PC-9 (cell line): ENCODE measurements at places on chromosomes 12 and 14. TPM values are rescaled to one million over a fixed set of nuclear protein-coding genes. Genes with fewer than 3 reads are reported as not detected.
A peak's percentile ranks its signal among the peaks of the same experiment; 100 is the strongest.

The JPH4 gene
- not detected in 2 replicates for total RNA-seq

The TPPP2 gene
- not detected in 2 replicates for total RNA-seq

The SMOC1 gene
- total RNA-seq = not detected in 2 replicates

The LALBA gene
- total RNA-seq = not detected in 2 replicates

The OS9 gene
- total RNA-seq = 96.7 and 108 TPM in 2 replicates

The RNASE1 gene
- 32.2 and 47.4 TPM in 2 replicates for total RNA-seq

The GPRC5A gene
- total RNA-seq = 468 and 642 TPM in 2 replicates

- H3K4me3 ChIP-seq = no peak overlapping the region
- no peaks in the 10 kb centered on the region for H3K4me1 ChIP-seq
- no peak overlapping the region for H3K27ac ChIP-seq
- no peaks in the 10 kb centered on the region for H3K27me3 ChIP-seq
- no peak for DNase-seq
- no peaks in the 10 kb centered on the region for H3K36me3 ChIP-seq
These were observed 26.2 kb downstream of the PRKAB1 start for GRCh38 chr12:119694111-119694510.

GRCh38 chr12:127052511-127053232 lies 1214.3 kb upstream of the TMEM132C start:
- no peaks in the 10 kb centered on the region for H3K36me3 ChIP-seq
- peak; percentile 85 for DNase-seq
- H3K27me3 ChIP-seq = no peaks in the 10 kb centered on the region
- H3K4me1 ChIP-seq = peaks cover 37% of the 10 kb centered on the region
- peak overlapping the region; percentile 21 for H3K4me3 ChIP-seq
- peak overlapping the region; percentile 81 for H3K27ac ChIP-seq

DNA sequence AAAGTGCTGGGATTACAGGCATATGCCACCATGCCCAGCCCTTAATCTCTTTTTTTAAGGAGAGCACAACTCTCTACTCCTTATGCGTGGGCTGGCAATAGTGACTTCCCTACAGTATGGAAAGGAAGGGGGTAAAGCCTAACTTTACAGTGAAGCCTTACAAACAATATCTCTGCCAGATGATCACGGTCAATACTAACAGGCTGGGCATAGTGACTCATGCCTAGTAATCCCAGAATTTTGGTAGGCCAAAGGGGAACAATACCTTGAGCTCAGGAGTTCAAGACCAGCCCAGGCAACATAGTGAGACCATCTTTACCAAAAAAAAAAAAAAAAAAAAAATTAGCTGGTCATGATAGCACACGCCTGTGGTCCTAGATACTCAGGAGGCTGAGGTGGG lies 5.6 kb downstream of the PYM1 start:
- H3K27me3 ChIP-seq = no peaks in the 10 kb centered on the region
- no peak overlapping the region for H3K4me3 ChIP-seq
- DNase-seq = no peak
- H3K27ac ChIP-seq = no peak overlapping the region

DNA sequence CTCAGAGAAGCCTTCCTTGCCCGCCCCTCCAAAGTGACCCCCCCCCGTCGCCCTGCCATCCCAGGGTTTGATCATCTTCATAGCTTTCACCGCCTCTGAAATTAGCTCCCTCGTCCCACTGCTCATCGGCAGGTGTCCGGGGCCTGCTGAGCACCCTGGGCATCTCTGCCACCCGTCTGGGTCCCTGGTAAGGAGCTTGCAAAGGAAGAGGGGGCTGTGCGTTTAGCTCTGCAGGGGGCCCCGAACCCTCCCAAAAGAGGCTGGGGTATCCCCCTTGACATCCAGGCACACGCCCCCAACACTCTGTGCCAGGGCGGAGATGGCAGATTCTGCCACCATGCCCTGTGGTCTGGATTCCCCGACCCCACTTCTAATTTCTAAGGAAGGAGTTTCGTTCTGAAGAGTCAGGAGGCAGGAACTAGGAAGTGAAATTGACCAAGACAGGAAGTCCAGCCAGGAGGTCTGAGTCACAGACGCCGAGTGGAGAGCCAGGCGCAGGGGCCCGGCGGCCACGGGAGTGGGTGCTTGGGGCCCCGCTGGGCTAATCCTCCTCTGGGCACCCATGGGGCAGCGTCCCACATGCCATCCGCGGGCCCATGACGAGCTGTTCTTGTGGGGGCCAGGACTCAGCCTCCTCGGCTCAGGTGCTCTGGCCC lies 95.7 kb downstream of the RFLNA start:
- H3K4me3 ChIP-seq = peak overlapping the region; percentile 34; the same call in 1 of the 2 replicates
- H3K27me3 ChIP-seq = no peaks in the 10 kb centered on the region
- peaks cover 62% of the 10 kb centered on the region for H3K4me1 ChIP-seq
- DNase-seq = peak; percentile 84

DNA sequence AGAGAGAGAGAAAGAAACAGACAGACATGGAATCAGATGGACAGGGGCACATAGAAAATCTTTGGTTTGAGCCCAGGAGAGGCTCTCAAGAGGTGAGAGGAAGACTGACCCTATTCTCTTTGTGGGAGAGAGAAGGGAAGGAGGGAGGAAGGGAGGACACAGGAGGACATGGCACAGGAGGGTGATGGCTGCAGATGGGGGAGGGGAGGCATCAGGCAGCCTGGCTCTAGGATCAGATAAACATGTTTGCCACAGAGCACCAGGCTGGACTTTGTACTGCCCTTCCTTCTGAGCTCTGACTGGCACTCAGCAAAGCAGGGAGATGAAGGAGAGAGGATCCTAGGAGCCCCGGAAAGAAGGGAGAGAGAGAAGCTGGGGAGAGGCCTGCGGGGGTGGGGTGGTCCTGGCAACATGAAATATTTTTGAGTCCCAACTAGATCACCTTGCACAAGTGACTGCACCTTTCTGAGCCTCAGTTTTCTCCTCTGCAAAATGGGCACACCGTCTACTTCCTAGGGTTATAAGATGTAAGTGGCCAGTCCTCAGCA lies 6.1 kb downstream of the HNF1A start:
- H3K4me3 ChIP-seq = no peak overlapping the region
- no peak for DNase-seq
- no peaks in the 10 kb centered on the region for H3K4me1 ChIP-seq
- H3K27me3 ChIP-seq = peaks cover 3% of the 10 kb centered on the region; the same call in 1 of the 2 replicates

DNA sequence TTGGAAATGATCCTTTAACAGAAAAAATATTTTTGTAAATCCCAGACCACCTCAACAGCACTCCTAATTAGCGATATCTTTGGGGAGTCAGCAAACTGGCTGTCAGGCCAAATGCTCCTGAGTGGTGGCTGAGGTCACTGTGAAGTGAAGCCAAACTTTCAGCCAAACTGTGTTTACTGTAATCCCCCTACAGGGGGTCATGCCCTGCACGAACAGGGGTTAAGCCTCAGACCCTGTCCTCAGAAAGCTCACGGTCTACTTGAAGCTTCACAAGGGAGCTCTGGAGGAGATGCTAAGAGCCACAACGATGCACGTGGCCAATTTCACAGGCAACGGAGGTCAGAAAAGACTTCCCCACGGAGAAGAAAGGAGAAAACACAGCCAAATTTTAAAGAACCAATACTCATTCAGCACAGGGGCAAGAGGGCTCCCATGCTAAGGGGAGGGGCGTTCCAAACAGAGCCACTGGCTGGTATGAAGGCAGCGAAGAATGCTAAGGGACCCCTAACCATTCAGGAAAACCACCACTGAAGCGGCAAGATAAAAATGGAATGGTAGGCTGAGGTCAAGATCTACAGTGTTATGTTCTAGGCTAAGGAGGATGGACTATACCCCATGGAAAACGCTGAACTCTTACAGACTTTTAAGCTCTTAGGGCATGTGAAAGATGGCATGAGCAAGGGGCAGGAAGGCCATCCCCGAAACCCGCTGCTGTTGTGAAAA lies 105.4 kb downstream of the ITPR2 start:
- H3K27me3 ChIP-seq = no peaks in the 10 kb centered on the region
- no peak for DNase-seq
- H3K36me3 ChIP-seq = no peaks in the 10 kb centered on the region
- no peaks in the 10 kb centered on the region; the same call in 1 of the 2 replicates for H3K4me1 ChIP-seq
- no peak overlapping the region for H3K4me3 ChIP-seq

DNA sequence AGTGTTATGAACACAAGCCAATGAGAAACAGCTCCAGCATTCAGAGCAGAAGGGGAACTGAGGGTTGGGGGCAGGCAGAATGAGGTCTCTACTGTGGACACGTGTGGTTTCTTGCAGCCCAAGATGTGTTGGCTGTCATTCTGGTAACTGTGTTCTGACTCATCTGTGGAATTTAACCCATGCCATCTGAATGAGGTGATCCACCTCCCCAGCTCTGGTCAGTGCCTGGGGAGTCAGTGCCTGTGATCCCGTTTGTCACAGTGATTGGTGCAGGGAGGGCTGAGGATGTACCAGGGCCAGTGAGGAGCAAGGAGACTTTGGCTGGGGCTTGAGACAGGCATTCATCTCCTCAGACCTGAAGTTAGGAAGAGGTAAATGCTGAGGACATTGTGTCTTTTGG lies 216.8 kb downstream of the MSRB3 start:
- H3K27ac ChIP-seq = no peak overlapping the region
- no peaks in the 10 kb centered on the region for H3K36me3 ChIP-seq
- H3K4me1 ChIP-seq = no peaks in the 10 kb centered on the region
- H3K4me3 ChIP-seq = no peak overlapping the region
- H3K27me3 ChIP-seq = no peaks in the 10 kb centered on the region

GRCh38 chr12:55707841-55708694 lies at the start of gene ITGA7:
TSS of gene ITGA7 (minus strand) at chr12:55707904. CDS start at chr12:55707682, 222 bp downstream.
- peak within 1 kb of the TSS; percentile 18; the same call in 1 of the 2 replicates for H3K4me3 ChIP-seq
- H3K36me3 ChIP-seq = no peaks in the 10 kb centered on the region
- no peak within 1 kb of the TSS for H3K27ac ChIP-seq
- no peak for DNase-seq
- no peaks in the 10 kb centered on the region for H3K4me1 ChIP-seq

GRCh38 chr14:58639842-58640484 lies 2.2 kb downstream of the DACT1 start:
- no peaks in the 10 kb centered on the region for H3K4me1 ChIP-seq
- no peaks in the 10 kb centered on the region for H3K36me3 ChIP-seq
- no peak overlapping the region for H3K4me3 ChIP-seq
- H3K27me3 ChIP-seq = peaks cover 48% of the 10 kb centered on the region
- DNase-seq = no peak
- no peak overlapping the region for H3K27ac ChIP-seq

GRCh38 chr12:8556531-8557097 lies 15.9 kb upstream of the CLEC4E start:
- no peak for DNase-seq
- no peaks in the 10 kb centered on the region; the same call in 1 of the 2 replicates for H3K27me3 ChIP-seq
- no peak overlapping the region for H3K27ac ChIP-seq
- H3K4me3 ChIP-seq = no peak overlapping the region
- no peaks in the 10 kb centered on the region for H3K36me3 ChIP-seq
- no peaks in the 10 kb centered on the region for H3K4me1 ChIP-seq

- no peak overlapping the region for H3K4me3 ChIP-seq
- no peak overlapping the region for H3K27ac ChIP-seq
- H3K36me3 ChIP-seq = no peaks in the 10 kb centered on the region
These were observed 56.7 kb downstream of the KIAA0586 start for GRCh38 chr14:58484176-58484575.

- peaks cover 35% of the 10 kb centered on the region for H3K27me3 ChIP-seq
- H3K4me3 ChIP-seq = no peak overlapping the region
- no peaks in the 10 kb centered on the region for H3K4me1 ChIP-seq
These were observed 708.0 kb downstream of the MED13L start for GRCh38 chr12:115569345-115570068.

DNA sequence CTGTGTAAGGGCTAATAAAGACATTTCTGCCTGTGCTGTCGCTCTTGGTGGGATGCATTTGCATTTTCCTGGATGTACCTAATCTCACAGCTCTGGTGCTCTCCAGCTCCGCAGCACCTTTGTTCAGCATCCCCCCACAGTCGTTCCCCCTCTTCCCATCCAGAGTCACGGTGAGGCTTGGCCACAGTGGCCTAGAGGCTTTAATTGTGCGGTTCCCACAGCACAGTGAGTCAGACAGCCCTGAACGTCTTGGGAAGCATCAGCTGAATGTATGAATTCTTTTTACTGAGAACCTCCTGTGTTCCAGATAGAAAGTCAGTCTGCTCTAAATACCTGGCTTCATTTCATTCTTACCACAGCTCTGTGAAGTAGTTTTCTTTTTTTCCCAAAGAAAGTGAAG lies 28.7 kb downstream of the MLXIP start:
- peak overlapping the region; percentile 16; the same call in 1 of the 2 replicates for H3K27ac ChIP-seq
- H3K36me3 ChIP-seq = no peaks in the 10 kb centered on the region
- no peak for DNase-seq
- H3K27me3 ChIP-seq = no peaks in the 10 kb centered on the region
- H3K4me1 ChIP-seq = peaks cover 21% of the 10 kb centered on the region

DNA sequence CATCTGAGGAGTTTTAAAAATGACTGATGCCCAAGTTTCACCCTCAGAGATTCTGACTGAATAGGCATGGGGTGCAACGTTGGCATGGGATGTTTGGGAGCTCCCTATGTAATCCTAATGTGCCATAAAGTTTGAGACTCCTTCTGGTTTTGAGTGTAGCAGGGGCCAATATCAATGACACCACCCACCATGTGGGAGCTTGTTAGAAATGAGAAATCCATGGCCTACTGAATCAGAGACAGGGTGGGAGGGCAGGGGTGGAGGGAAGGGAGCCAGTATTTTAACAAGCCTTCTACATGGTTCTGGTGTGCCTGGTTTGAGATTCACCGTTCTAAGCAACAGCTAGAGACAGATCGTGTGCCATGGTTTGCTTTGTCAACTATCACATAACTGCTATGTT lies 46.1 kb downstream of the VCPKMT start:
- no peaks in the 10 kb centered on the region for H3K36me3 ChIP-seq
- H3K27me3 ChIP-seq = no peaks in the 10 kb centered on the region
- DNase-seq = no peak

DNA sequence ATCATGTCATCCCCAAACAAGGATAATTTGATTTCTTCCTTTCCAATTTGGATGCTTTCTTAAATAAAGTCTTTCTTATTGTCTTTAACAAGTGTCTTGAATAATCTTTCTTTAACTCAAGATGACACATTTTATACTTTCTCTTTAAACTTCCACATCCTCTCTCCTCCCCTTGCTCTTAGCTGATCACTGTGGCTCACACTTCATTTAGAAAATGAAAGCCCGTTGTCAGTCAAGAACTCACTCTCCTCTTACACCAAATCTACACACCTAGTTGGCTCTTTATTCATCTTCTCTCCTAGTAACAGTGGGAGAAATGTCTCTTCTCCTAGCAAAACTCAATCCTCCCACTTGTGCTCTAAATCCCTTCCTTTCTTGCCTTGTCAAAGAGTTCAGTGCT lies 10.4 kb upstream of the RMST start:
- no peak overlapping the region for H3K27ac ChIP-seq
- no peaks in the 10 kb centered on the region for H3K4me1 ChIP-seq
- H3K36me3 ChIP-seq = no peaks in the 10 kb centered on the region
- no peaks in the 10 kb centered on the region for H3K27me3 ChIP-seq
- no peak for DNase-seq
- no peak overlapping the region for H3K4me3 ChIP-seq

- H3K36me3 ChIP-seq = no peaks in the 10 kb centered on the region
- H3K4me3 ChIP-seq = no peak overlapping the region
- H3K4me1 ChIP-seq = no peaks in the 10 kb centered on the region
- DNase-seq = no peak
- H3K27ac ChIP-seq = no peak overlapping the region
These were observed 3.5 kb upstream of the CLEC1A start for GRCh38 chr12:10102322-10102721.
